ENCODE measurements at places on chromosomes 6 and 20.

GRCh38 chr6:105680131-105680530, 277.2 kb upstream of the PREP start:
- DNase-seq, result no peak

DNA sequence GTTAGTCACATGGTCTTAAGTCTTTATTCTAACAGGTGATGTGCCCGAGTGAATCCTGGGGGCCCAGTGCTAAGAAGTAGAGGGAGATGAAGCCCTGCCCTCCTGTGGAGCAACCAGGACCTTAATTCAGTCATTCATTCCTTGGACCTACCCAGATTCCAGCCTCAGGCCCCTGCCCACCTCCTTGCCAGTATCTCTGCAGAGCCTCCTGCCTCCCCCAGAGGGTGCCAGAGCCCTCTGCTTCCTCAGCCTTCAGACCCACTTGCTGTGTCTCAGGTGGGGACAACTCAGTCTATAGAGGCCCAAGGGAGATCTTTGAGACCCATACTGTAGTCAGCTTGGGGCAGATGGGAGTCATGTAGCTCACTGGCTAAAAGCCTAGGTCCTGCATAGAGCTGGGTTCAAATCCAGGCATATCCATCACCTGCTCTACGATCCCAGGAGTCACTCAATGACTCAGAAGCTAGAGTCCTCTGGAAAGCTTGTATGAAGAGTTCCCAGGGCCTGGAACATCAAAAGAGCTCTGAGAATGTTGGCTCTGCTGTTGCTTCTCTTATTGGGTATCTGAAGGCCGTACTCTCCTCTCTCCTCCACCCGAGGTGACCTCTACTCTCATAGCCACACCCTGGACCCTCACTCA, 3.9 kb upstream of the SIGLEC1 start:
- no peak for DNase-seq

DNA sequence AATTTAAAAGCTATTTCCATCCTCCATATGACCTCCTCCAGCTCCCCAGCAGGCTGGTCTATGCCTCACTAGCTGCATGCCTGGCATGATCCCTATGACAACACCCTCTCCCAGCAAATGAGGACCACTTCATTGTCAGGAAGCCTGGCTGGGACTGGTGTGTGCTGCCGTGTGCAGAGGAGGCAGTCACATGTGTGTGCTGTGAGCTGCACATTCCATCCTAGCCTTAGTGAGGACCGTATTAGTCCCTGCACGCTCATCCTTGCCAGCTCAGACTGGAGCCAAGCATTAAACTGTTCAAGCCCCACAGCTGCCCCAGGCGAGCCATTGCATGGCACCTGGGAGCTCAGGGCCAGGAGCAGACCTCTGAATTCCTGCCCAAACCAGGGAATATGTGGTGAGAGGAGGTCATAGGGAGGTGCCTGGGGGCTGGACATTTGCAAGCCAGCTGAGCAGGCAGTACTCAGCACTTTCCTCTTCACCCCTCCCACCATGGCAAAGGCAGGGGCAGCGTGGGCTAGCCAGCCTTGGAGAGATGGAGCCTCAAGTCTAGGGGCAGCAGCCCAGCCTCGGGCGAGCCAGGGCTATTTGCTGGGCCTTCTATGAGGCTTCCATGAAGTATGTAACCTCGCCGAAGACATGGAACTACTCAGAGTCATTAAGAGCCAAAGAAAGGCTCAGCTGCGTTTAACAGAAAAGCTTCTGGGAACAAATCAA, 8.7 kb upstream of the CCN5 start:
- no peak for DNase-seq

DNA sequence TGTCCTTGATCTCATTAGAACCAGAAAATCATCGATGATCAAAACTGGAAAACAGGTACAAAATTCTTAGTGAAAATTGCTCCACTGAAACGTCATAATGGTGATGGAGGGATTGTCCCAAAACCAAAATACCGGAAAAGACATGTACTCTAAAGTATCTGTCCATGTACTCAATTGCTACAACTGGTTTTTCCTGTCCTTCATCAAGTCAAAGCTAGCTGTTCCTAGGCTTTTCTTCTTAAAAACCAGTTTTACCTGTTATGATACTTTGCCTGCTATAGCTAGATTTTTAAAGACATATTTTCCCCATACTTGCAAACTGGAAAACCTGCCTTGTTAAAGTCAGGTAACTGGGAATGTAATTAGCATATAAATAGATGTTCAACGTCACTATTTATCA, 50.5 kb upstream of the LRRC1 start:
- DNase-seq, result no peak

- DNase-seq, result no peak
These were observed 4.2 kb downstream of the MAPRE1 start for GRCh38 chr20:32823737-32824588.
